ENCODE measurements at places on chromosomes 13 and 19.

DNA sequence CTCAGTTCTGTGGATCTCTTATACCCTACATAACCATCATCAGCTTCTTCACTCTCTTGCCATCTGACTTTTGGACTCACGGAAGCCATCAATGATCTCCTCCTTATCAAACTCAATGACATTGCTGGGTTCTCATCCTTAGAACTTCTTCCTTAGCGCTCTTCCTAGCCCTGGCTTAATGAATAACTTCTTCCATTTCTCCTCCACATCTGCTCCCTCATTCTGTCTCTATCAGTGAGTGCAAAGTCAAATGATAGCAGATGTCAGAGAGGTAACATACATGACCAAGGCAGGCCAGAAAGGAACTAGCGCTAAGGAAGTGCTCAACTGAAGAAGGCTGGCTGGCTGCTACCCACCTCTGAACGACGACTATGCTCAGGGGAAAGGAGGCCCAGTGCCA, 449.8 kb downstream of the COG6 start:
- no peak for DNase-seq

DNA sequence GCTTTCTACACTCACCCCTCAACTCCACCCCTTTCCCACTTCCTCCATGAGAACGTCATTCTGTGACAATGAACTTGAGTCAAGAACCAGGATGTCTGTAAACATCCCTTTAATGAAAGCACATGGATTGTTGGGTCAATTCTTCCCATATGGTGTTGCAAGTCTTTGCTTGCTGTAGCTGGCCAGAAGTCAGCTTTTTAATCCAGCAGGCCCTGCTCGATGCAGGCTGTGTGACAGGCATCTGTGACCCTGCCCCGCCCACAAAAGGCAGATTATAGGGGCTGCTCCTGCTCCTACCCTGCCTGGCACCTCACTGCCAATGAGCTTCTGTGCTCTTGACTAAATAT, 78.0 kb downstream of the STARD13 start:
- DNase-seq, result peak; percentile 65

DNA sequence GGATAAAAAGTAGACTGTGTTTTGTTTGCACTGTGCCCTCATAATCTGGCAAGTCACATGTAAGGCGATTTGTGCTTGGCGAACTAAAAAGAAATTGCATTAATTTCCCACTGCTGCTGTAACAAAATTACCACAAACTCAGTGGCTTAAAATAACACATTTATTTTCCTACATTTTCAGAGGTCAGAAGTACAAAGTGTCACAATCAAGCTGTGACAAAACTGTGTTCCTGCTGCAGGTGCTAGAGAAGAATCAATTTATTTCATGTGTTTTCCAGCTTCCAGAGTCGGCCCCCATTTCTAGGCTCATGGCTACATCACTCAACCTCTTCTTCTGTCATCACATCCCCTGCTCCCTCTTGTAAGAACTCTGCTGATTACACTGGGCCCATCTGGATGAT, 158.6 kb upstream of the UFM1 start:
- DNase-seq, result no peak

- no peak for DNase-seq
Observed at GRCh38 chr13:113390874-113391497, 27.1 kb upstream of the GRTP1 start.

DNA sequence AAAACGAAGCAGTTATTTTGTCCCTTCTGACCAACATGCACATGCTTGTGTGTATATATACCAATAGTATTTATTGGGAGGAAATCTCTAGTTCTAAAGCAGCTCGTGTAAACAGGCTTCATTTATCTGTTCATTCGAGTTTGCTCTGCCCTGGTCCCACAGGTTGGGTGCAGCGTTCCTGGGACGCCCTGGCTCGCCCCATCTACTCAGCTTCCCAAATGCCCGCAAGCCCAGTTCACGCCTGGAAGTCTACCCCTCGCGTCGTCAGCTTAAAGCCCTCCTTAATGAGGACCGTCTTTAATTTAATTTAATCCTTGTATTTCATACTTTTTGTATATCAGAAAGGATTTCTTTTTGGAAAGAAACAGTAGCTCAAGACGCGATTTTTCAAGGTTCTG, 604 bp downstream of the THSD1 start:
- DNase-seq, result no peak

DNA sequence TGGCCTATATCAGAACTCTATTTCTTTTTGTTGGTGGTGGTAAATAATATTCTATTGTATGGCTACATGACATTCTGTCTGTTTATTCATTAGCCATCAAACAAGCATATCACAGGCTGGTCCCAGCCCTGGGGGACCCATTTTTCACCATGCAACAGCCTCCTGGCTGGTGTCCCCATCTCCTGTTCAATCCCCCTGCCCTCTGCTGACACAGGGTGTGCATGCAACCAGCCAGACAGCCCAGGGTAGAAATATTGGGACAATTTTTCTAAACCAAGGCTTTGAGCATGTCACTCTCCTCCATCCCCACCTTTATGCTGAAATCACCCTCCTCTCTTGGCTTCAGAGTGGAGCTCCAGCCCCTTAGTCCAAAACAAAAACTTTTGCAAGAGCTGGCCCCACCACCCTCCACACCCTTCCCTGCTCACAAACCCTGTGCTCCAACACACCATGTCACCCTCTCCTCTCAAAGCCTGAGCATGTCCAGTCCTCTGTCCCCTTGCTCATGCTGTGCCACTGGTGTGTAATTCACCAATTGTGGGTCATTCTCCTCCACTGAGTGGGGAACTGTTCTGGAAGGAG, 153.0 kb upstream of the UQCRFS1 start:
- DNase-seq, result no peak

DNA sequence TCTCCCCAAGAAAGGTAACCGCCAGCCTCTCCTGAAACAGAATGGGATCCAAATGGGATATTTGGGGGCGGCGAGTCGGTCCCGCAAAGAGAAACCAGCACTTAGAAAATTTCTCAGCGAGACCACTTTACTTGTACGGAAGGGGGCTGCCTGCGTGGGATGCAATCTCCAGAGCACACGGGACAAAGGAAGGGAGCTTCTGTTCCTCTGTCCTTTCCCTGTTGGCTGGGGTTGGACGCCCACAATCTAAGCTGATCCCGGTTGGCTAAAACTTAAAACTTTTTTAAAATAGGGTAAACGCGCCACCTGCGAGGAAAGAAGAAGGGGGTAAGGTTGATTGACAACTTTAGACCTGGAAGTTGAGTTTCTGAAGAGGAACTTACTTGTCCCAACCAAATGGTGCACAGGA, 826 bp upstream of the BSG start:
- peak; percentile 80 for DNase-seq

GRCh38 chr19:32251634-32252332, 93.6 kb upstream of the ZNF507 start:
- DNase-seq, result no peak

- no peak for DNase-seq
Observed at GRCh38 chr13:109454167-109454917, 332.0 kb downstream of the IRS2 start.

DNA sequence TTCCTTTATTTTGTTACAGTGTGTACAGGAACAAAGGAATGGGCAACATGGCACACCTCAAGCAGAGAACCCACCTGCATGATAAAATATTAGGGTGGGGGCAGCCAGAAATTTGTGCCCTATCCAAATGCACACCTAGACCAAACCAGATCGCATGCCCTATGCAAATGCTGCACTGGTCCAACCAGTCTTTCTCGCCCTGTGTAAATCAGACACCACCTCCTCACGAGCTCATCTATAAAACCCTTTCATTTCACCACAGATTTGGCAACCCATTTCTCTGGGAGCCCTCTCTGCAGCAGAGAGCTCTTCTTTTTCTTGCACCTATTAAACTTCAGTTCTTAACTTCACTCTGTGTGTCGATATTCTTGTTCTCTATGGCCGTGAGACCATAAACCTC, 1559.2 kb downstream of the SLITRK1 start:
- DNase-seq, result no peak

GRCh38 chr19:2048104-2048958, 2.7 kb downstream of the MKNK2 start:
- DNase-seq, result no peak

- DNase-seq, result peak; percentile 87
Observed at GRCh38 chr13:35953537-35954206, 177.5 kb downstream of the DCLK1 start.

DNA sequence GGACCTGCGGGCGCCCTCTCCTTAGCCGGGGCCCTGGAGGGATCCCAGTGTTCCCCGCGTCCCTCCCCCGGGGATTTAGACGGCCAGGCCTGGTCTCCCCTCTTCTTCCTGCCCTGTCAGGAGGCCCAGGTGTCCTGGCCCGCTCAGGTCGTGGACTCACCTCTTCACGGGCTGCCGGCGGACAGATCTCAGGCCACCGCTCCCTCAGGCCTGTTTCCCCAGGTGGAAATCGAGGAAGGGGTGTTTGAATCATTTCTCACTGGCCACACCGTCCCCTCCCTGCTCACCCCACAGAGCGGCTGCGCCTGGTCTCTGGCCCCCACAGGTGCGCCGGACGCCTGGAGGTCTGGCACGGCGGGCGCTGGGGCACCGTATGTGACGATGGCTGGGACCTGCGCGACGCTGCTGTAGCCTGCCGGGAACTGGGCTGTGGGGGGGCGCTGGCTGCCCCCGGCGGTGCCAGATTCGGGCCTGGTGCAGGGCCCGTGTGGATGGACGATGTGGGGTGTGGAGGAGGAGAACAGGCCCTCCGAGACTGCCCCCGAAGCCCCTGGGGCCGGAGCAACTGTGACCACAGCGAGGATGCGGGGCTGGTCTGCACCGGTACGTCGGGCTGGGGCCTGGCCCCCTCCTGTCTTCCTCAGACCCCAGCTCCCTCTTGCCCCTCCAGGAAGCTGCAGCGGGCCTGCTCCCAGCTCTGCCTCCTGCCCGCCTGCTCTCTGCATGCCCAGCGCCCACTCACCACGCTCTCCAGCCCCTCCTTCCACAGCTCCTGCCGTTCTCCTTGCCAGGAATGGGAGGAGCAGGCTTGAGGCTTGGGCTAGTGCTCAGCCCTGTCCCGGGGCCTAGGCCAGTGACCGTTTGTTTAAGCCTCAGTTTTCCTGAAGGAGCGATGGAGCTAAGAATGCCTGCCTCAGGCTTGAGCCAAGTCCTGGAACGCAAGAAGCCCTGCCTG, 2.5 kb downstream of the SSC5D start:
- DNase-seq, result no peak

DNA sequence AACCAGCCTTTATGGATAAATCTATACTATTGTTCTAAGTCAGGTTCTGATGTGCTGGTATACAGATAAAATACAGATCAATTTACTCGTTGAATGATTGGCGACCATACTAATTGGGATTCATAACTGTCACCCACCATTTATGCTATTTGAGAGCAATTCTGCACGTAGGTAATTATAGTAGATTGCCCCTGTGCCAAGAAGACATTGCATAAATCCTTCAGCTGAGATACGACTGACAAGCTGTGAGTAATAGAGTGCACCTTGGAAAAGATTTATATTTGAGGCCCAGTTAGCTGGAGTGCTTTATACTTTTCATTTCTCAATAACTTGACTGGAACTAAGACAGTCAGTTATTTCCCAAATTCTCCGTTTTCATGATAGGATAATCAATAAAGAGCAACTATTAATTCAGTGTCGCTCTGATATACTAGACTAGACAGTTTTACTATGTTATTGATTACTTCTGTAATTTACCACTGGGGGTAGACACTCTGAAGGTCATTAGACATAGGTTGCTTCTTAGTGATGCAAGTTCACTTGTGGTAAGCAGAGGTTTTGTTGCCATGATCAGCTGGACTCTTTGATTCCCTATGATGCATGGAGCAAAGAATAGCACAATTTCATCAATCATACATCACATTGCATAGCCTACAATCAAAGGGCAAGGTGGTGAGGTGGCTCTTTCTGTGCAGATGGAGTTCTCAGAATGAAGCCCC, 536.3 kb downstream of the GPC6 start:
- no peak for DNase-seq

Measured in A673 (cell line).